ENCODE measurements at places on chromosomes 2 and 18. TPM values are rescaled to one million over a fixed set of nuclear protein-coding genes. Genes with fewer than 3 reads are reported as not detected.

DNA sequence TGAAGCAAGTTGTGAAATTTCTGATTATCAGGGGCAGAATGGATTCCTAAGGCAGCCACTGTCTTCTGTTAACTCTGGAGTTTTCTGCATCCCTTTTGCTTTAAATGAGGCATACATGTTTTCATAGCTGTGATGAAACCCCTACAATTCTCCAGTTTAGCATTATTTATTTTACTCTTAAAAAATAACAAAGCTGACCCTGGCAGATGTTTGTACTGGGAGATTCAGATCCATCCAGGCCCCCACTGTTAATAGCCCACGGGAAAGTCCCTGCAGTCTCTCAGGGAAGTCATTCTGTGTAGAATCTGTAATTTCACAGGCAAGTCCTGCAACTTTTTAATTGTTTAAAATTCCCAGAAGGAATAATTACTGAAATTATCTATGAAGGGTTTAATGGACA is 353 bp upstream of the SULT1C4 start:
- no peak for ATAC-seq

DNA sequence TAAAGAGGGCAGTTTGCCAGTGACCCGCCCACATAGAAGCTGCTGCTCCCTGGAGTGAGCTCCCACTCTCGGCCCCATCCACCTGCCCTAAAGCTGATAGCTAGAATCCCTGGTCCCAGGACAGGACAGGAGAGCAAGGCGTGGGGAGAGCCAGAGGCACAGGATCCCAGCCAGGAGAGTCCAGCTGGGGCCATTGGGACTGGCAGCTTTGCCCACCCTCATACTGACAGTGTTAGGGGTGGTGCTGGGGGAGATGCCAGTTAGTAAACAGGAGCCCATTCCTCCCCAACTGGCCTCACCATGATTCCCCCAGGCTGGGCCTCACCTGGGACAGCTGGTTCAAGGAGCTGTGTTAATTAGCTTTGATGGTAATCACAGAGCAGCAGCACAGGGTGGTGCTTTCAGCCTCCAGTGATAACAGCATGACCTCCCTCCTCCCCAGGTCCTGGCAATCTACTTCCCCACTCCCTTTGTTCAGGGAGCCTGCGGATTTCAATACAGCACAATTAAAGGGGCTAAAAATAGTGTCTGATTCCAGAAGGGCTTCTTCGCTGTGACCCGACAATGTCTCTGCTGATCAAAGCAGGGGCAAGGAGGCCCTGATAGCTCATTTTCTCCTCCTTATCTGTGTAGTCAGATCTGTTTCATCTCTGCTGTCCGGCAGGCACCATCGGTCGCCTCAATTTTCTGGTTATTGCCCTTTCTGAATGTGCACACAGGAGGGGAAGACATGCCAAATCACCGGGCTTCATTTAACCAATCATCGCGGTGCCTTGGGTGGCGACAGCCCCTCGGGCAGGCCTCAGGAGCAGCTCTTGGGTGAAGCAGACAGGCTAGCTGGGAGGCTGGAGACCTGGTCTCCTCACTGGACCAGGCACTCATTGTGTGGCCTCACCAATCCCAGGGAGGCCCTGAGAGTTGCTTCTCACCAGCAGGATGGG is 119.9 kb upstream of the TEX51 start:
- no peak for ATAC-seq

DNA sequence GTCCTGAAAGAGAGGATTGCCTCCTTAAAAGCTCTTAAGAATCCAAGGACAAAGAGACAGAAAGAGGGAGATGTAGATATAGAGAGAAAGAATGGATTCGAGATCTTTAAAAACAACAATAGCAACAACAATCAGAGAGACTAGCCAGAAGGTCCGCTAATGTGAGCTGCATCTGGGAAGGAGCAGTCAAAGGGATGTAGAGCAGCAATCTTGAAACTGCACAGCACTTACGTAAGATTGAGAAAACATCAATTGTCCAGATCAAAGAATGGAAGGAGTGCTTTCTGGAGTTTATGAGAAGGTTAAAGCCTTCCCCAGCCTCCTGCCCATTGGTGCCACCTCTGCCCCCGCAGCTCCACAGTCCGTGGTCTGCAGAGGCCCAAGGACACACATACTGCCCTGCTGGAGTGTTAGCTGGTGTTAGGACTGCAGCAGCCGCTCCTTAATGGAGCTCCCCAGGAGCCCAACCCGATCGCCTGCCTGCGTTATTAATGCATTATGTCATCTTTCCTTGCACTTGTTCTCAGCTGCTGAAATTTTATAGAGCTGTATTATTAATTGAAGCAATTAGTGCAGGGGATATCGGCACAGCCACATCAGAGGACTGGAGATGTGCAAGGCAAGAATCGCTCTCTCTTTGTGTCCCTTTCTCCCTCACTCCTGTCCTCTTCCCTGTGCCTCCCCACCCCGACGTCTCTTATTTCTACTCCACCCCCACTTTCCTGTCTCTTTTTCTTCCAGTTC is 94.2 kb upstream of the STPG4 start:
- ATAC-seq, result no peak

DNA sequence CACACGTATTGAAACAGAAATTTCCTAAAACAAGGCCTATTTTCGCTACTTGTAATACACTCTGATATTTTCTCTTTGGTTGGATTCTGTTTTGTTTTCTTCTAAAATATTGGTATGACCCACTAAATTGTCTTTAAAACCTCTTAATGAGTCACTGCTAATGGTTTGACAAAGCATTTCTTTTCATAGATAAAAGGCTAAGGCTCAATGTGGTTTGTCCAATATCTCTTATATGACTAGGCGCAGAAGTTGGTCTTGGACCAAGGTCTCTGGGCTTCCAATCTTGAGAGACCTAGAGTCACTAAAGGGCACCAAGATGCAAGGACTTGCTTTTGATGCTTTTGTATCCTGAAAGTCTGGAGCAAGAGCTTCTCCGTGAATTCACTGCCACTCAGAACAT is 498.2 kb upstream of the TCF4 start:
- no peak for ATAC-seq

DNA sequence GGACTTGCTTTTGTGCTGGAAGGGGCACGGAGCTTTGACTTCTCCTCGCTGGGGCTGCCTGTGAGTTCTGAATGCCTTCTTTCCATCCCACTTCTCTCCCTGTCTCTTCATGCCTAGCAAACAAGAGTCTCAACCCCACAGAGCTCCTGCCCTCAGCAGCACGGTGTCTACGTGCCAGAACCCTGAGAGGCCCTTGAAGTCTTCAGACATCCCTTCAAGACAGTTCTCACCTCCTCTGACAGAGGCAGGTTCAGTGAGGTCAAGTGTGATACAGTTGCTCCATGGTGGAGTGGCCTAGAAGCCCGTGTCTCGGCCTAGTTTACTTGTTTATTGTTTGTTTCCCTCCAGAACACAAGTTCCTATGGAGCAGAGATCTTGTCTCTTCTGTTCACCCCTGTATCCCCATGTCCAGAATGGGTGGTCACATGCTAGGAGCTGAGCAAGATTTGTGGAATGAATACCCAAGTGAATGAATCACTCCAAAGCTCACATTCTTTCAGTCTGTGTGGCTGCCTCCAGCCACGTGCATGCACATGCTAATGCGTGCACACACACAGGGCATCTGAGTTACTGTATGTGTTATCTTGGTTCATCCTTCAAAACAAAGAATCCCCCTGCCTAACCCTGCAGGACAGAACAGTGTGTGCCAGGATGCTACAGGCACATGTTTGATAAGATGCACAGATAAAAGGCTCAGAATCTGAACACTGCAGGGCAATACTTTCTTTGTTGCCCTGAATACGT is 391.6 kb downstream of the NBAS start:
- ATAC-seq, result peak; percentile 87

The CD8B2 gene
- total RNA-seq, result not detected

The GAL3ST2 gene
- total RNA-seq, result not detected
